ENCODE measurements at places on chromosomes 1 and 21.

DNA sequence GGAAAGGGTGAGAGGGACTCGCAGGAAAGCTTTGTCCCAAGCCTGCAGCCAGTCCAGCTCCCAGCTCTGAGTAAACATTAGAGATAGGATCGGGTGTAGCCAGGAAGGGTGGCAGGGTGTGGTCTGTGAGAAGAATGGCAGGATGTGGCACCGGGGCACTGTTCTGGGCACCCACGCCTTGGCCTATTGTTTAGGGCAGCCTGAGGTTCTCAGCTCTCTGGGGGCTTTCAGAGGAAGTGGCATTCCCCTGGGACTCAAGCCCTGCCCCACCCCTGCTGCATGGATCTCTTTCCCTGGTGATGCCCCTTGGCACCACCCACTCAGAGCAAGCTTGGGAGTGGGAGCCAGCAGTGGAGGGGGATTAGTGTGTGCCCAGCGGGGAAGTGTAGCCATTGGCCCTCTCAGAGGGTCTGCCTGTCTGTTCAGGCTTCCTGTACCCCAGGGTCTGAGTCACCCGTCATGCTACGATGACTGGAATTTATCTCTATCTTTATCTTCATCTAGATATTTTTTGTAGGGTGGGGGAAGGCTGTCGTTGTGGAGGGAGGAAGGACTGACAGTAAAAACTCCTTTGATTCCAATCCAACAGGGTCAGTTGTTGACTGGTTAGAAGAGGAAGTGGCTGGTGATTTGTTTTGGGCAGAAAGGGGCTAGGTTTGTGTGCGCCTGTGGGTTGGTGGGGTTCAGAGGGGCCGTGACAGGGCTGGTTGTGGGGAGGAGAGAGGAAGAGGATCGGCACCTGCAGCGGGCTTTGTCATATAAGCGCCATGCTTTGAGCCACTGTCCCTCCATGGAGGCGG lies 31.6 kb downstream of the SOX13 start:
- no peak for DNase-seq

GRCh38 chr1:232655746-232656085 lies 25.8 kb upstream of the SIPA1L2 start:
- DNase-seq = no peak

GRCh38 chr1:234613128-234613875 lies 3.3 kb upstream of the IRF2BP2 start:
- no peak for DNase-seq

GRCh38 chr1:47395433-47395832 lies 20.7 kb upstream of the FOXE3 start:
- no peak for DNase-seq

GRCh38 chr1:31809698-31810097 lies 6.1 kb downstream of the SPOCD1 start:
- DNase-seq = no peak

DNA sequence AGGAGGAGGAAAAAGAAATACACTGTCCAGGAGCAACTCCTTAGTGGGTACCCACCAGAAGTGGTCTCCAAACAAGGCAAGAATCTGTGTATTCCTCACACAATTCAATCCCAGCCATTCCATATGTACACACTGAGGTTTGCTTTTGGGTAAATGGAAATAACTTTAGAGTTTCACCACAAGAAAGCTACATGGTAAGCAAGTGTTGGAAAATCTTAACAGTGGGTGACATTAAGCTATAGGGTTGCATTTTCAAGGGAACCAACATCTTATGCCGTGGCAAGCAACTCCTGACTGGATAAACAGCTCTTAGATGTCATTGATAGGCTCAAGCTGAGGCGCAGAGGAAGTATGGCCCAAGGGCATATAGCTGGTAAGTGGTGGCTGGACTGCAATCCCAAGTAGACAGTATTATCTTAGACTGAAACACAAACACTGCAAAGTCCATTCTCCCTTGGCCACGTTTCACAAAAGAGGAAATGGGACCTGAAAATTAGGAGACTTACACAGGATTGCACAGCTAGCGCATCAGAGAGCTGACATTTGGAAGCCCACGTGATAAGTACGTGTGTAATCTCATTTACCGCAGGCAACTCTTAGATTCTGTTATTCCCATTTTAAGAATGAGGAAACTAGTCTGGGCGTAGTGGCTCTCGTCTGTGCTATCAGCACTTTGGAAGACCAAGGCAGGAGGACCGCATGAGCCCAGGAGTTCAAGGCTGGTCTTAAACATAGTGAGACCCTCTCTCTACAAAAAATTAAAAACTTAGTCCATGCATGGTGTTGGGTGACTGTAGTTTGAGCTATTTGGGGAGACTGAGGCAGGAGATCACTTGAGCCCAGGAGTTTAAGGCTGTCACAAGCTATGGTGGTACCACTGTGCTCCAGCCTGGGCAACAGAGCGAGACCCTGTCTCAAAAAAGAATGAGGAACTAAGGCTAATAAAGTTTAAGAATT lies 4.0 kb upstream of the BRWD1 start:
- no peak for DNase-seq

DNA sequence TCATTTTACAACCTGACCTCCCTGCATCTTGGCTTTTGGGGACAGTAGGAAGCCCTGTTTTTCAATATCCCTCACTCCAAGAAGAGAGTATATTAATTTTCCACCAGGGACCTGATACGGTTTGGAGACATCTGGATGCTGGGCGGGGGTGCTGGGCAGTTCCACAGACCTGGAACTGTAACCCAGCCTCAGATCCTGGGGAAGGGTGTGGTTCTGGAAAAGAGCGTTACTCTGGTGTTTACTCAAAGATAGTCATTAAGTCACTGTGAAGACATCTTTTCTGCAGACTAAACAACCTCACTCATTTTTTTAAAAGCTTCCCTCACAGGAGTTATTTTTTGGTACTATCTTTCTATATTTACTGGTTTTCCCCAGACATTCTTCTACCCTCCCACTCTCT lies 189.8 kb downstream of the CLIC6 start:
- DNase-seq = no peak

DNA sequence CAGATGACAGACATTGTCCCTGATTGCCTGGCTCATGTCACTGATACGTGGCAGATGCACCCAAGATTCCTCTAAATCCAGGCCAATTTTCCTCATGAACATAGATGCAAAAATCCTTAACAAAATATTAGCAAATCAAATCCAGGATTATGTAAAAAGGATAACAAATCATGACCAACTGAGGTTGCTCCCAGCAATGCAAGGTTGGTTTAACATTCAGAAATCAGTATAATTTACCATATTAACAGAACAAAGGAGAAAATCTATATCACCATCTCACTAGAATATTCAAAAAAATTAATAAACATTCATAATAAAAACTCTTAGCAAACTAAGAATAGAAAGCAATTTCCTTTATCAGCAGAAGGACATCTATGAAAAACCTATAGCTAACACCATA lies 39.7 kb downstream of the FAF1 start:
- no peak for DNase-seq

- no peak for DNase-seq
These were observed 26.8 kb upstream of the MAP1LC3C start for GRCh38 chr1:242025681-242026080.

- DNase-seq = no peak
These were observed 242.6 kb downstream of the ZNF648 start for GRCh38 chr1:181818943-181819342.

- DNase-seq = no peak
These were observed 28.1 kb upstream of the RGS1 start for GRCh38 chr1:192547501-192547900.

DNA sequence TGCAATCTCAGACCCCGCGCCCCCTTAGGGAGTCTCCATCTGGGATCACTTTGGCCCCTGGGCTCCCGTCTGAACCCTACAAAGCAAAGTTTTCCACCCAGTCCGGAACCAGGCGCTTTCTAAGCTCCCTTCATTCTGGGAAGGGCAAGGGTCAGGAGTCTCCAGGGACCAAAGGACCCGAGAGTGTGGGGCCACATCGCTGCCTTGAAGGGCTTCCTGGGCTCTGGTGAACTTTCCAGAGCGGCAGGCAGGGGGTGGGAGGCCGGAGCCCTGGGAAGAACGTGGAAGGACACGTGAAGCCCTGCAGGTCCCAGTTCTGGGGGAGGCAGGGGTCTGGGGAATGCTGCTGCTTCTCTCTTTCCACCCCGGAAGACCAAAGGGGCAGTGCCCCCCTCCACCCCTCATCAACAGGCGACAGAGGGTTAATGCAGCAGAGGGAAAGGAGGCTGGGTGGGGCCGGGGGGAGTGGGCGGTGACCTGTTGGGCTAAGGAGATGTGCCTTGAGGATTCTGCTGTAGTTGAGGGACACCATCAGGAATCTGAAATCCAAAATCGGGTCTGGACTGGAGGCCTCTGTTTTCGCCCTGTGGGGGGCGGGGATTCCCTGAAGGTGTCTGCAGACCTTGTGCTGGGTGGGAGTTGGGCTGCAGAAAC lies 734 bp downstream of the CDK18 start:
- DNase-seq = no peak

DNA sequence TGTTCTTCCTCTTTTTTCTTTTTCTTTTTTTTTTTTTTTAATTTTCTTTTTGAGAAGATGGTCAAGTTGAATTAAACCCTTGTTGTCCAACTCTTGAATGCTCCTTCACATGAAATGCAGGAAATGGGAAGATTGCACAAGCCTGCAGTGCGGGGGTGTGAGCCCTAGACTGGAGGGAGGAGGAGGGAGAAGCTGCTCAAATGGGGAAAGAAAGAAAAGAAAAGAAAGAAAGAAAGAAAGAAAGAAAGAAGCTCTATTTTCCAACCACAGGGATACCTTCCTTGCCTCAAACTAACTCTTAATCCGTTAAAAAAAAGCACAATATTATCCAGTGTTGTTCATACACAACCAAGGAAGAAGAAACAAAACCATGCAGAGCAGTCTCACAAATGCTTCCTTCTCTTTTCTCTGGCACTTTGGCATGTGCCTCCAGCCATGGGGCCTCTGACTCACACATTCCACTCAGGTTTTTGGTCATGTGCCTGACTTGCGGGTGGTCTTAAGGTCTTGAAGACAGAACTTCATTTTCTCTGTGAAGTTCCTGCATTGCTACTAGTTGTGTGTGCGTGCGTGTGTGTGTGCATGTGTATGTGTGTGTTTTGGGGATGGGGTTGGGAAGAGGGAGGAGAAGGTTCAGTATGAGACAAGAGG lies 276.1 kb downstream of the RPS6KC1 start:
- no peak for DNase-seq

DNA sequence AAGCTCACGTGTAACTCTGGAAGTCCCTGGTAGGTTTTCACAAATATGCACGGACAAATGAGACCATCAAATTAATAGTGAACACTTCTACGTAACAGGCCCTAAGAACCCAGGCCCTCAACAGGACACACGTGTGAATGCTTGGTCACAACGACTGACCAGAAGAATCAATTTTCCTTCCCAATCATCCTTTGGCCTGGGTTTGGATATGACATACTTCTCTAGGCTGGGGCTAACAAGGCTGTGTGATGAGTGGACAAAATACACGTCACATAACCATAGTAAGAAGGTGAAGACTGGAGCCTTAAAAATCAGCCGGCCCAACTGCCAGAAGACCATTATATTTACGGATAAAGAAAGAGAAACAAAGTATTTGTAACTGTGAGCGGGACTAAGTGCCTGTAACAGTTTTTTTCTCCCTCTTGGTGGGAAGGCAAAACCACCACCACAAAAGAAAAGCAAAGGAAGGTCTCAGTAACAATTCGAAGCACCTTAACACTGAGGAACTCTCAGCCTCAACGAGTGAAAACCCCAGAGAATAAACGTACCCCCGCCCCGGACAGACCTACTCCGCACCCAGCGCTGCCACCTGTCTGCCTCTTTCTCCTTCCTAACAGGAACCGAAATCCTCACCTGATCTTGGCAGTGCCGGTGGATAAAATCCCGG lies 450 bp downstream of the SDE2 start:
- DNase-seq = no peak

DNA sequence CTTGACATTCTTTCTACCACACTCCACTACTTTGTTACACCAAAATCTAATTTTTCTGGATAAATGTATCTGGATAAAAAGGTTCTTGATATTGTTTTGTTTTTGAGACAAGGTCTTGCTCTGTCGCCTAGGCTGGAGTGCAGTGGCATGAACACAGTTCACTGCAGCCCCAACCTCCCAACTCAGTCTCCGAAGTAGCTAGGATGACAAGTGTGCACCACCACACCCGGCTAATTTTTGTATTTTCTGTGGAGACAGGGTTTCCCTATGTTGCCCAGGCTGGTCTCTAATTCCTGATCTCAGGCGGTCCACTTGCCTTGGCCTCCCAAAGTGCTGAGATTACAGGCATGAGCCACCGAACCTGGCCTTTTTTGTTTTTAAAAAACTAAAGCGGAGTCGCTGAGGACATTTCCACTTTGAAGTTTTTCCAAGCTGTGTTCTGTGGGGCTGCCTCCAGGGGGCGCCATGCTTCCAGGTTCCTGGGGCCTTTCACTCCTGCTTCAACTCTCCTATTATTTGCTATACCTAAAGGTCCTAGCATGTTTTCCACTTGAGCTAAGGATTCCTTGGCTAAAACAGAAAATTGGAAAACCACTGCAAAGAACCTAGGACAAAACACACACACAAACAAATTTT lies 14.1 kb upstream of the NCMAP start:
- DNase-seq = no peak

- DNase-seq = no peak
These were observed 57.2 kb downstream of the EDN2 start for GRCh38 chr1:41427122-41427913.

- DNase-seq = no peak
These were observed 78.2 kb downstream of the MACF1 start for GRCh38 chr1:39282537-39283216.

Data from stimulated activated CD8-positive, alpha-beta memory T cell treated with anti-CD3 and anti-CD28 coated beads, Interleukin-4, amount 100 ng/mL, for 1 hour (primary cell).